ENCODE measurements at places on chromosomes 5 and 9.
A peak's percentile ranks its signal among the peaks of the same experiment; 100 is the strongest.

- no peak for DNase-seq
Measured at GRCh38 chr5:158303275-158303674, 444.3 kb upstream of the CLINT1 start.

DNA sequence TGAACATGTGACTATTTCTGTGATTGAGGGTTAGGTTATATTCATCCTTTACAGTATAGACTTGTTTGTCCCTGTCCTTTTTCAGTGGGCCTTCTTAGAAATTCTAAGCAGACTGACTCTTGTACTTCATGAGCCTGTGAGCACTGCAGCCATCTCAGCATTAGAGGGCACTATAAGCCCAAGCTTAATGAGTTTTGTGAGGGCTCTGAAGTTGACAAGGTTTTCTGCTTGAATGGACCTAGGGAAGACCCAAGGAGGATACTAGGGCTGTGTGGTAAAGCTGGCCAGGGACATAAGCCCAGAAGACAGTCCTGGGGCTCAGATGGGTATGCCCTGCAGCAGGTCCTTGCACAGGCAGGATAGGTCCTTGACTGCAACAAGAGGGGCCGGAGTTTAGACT, 126.5 kb downstream of the MRPS30 start:
- DNase-seq: no peak

- DNase-seq: no peak
Measured at GRCh38 chr5:120901199-120901598, 437.1 kb downstream of the PRR16 start.

DNA sequence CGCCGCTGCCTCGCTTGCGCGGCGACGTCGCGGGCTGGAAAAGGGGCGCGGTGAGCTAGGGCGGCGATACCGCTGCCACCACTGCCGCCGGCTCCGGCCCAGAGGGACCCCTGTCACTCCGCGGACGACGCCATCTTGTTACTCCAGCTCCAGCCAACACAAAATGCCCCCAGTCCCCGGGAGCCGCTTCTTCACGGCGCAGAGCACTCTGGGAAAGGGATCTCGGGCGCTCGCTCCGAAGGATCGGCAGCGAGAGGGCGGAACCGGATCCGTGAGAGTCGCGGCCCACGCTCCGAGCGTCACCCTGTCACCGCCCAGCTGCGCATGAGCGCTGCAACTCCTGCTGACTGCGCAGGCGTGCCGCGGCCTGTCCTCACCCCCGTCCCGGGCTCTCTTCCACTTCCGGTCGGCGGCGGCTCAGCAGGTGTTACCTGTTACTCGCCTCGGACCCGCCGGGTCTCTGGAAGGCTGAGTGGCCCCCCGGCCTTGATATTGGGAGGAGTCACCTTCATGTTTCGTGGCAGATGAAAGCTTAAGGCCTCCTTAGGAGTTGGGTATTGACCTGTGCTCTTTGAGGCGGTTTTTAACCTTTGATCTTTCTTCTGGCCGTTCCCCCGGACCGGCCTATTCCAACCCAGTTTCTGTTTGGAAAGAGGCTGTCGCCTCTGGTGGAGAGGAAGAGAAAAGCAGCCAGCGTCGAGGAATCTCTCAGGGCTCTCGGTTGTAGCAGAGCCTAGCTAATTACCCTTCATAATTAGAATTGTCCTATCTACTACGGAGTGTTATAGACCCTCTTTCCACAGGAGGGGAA, at the start of gene CSNK1A1:
CSNK1A1 (minus strand) TSS at position 213 of the 811 bp plus-strand sequence. CDS start 475 bp downstream, outside the sequence.
- DNase-seq: peak; percentile 99

- no peak for DNase-seq
Measured at GRCh38 chr5:146799231-146799630, 79.3 kb downstream of the PPP2R2B start.

DNA sequence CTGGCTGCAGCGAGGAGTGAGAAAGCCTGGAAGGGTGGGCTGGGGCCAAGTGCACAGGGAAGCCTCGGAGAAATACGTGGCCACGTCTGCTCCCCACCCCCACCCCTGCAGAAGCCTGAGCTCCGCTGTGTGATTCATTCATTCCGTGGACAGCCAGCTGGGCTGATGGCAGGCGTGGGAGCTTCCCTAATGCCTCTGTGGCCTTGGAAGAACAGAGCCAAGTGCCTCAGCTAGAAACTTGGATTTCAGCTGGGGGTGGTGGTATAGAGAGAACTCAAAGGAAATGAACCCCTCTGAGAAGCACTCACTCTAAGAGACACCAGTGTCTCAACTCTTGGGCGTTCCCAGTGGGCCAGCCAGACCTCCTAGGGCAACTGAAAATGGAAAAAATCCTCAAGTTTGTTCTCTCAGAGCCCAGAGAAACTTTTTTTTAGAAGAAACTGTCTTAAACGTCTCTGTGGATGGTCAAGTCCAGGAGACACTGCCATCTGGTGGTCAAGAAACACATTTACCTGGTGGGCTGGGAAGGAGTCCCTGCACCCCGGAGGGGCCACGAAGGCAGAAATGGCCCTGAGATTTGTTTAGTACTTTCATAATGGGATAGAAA, 18.0 kb downstream of the ATOX1 start:
- DNase-seq: no peak

DNA sequence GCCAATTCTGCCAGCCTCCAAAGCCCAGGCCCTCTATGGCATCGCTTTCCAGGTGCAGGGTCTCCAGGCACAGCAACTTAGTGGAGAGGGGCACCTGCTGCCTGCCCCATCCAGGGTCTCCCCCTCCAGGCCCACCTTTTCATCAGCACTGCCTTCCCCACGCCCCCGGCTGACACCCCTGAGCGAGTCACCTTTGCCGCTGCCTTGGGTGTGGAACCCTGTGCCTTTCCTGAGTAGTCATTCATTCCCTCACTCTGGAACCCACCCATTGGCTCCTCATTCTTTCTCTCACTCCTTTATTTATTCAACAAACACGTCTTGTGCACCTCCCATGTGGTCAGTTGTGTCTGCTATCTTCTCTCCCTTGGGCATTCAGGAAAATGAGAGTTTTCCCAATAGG, 14.5 kb upstream of the RPL26L1 start:
- no peak for DNase-seq

DNA sequence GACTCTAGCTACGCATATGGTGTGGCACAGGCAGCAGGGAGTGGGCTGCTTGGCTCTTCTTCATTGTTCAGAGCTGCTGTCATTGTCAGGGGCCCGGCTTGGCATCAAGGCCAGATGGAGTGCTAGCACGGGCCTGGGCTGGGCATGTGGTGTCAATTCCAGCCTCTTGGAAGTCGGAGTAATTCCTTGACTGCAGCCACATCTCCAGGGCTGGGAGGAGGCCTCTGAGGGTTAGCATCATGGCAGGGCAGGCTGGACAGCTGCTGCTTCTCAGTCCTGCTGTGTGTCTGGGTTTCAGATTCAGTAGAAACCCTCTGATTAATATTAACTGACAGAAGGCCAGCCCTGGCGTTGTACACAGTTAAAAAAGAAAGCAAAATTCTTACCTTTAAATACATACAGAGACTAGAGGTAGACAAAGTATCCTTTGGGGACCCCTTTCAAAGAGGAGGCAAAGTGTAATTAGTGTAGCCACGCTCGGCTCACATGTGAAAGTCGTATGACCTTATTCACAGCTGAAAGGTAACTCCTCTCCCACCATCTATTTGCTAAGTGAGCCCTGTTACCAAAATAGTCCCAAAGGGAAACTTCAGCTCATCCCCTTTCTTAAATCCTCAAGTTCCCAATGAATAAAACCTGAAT, 126.4 kb downstream of the DOCK2 start:
- no peak for DNase-seq

- no peak for DNase-seq
Measured at GRCh38 chr5:59423021-59423420, 470.5 kb downstream of the PDE4D start.

DNA sequence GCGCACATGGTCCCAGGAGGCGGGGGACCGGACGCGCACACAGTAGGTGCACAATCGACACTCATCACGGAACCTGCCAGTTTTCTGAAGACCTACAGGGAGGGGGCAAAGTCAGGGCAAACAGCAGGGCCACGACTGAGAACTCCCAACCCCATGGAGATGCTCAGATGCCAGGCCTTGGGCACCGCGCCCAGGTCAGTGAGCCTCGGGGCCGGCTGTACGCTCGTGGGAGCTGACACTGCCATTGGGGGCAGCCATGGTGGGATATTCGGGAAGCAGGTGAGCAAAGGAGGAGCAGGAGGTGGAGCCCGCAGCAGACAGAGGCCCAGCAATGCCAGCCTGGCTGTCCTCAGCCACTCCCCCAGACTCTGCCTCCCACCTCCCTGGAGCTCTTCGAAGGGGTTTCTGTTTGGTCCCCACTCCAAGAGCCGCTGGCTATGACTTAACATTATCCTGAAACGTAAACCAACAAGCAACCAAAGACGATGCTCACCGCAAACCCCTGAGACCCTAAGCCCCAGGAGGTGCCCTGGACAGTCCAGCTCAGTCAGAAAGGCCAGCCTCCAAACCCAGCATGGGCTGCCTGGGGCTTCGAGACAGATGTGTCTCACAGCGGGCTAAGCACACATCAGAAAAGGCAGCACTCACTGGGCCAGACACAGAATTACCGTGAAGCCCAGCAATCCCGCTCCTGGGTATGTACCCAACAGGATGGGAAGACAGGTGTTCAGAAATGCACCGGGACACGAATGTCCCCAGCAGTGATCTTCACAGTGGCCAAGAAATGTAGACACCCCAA, 78.4 kb downstream of the VAV2 start:
- DNase-seq: no peak

DNA sequence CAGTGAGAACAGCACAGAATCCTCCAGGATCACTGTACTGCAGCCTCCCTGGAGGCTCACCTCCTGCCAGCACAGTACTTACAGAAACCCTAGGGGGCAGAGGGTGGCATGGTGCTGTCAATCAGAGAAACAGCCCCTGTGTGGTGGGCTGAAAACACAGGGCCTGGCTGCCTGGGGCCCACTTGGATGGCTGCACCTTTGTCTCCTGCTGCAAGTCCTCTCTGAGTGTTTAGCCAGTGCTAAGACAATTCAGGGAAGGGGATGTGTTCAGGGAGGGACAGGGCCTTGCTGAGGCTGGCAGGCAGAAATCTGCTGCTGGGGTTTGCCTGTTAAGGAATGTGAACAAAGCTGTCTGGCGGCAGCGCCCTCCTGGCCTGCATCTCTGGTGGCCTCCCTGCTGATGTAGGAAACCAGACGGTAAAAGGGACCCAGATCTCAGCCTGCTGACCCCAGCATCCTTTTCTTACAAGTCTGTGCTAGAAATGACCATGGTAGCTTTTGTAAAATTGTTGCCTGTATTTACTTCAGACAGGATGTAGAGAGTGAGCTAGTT, 39.5 kb downstream of the PRRC2B start:
- DNase-seq: no peak

DNA sequence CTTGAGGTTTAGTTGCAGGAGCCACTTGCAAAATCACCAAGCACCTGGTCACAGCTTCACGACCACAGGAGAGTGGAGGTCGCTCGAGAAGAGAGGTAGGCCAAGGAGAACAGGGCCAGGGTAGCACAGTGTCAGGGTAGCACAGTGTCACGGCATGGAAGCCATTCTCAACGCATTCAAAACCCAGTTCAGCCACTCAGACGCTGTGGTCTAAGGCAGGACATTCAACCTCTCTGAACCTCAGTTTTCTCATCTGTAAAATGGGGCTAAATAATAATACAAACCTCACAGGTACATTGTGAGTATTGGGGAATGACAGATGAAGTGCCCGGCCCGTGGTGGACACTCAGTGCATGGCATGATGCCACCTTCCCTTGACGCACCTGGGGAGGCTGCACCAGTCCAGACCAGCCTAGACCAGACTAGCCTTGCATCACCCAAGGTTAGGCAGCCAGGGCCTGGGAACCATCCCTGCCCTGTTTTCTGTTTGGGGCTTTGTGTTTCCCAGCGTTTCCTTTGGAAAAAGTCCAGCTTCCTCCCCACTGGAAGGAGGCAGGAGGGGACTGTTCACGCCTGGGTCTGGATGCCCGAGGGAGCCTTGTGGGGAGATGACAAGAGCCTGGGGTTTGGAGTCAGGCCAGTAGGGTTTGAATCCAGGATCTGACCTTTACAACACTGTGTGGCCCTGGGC, 7.8 kb upstream of the LMX1B start:
- no peak for DNase-seq

- no peak for DNase-seq
Measured at GRCh38 chr5:131413605-131414559, 150.0 kb downstream of the CDC42SE2 start.

DNA sequence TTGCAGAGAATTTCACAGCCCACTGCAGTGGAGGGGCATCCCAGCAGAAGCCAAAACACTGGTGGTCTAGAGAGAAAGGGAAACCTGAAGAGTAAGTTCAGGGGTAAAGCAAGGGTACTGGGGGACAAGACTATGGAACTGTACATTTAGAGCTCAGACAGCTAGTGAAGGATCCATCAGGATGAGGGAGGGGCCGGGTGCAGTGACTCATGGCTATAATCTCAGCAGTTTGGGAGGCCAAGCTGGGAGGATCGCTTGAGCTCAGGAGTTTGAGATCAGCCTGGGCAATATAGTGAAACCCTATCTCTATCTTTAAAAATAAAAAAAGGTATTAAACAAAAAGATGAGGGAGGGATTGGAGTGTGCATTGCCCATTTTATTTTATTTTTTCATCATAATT, 7.8 kb upstream of the ANKH start:
- DNase-seq: no peak

DNA sequence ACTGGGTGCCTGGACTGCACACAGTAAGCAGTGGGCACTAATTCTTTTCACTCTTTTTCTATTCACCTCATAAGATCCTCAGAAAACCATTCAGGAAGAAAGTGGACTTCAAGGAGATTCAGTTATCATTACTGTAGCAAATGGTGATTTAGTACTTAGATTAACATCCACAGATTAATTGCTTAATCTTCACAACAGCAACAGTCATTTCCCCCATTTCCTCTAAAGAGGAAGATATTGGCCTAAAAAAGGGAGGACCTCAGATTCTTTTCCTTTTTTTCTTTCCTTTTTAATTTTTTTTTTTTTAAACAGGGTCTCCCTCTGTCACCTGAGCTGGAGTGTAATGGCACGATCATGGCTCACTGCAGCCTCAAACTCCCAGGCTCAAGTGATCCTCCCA, 64.4 kb downstream of the AUH start:
- DNase-seq: no peak

- DNase-seq: no peak
Measured at GRCh38 chr5:135428586-135428985, 18.6 kb downstream of the DCANP1 start.

GRCh38 chr5:133861161-133861737, 107.2 kb downstream of the C5orf15 start:
- DNase-seq: peak; percentile 3

DNA sequence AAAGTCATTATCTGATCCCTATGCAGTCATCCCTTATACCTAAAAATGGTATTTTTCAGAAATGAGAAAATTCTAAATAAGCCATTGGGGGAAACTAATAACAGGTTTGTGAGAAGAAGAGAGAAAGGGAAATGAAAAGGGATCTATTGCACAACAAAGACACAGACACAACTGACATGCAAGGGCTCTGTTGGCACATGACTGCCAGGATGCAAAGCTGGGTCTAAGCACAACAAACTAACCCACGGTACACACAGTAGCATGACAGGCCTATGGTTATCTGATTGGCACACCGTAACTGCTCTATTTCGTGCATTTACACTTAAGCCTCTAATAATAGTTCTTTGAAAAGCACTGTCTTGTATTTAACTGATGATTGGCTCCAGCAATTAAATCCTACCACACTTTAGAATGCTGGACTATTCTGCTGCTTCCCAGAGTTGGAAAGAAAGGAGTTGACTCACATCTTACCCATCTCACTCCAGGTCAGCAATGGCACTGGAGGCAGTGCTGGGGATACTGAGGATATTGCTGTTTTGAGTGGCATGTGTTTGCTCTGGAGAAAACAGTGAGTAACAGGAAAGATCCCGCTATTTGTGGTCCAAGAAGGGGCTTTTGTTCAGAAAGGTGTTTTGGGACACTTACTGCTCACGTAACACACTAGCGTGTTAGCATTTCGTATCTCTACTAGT, 328.3 kb downstream of the GLIS3 start:
- no peak for DNase-seq

GRCh38 chr9:69412741-69413150, 87.7 kb downstream of the ENTREP1 start:
- no peak for DNase-seq
